GM19239 (cell line): ENCODE measurements at places on chromosomes 2 and 18.
A peak's percentile ranks its signal among the peaks of the same experiment; 100 is the strongest.

DNA sequence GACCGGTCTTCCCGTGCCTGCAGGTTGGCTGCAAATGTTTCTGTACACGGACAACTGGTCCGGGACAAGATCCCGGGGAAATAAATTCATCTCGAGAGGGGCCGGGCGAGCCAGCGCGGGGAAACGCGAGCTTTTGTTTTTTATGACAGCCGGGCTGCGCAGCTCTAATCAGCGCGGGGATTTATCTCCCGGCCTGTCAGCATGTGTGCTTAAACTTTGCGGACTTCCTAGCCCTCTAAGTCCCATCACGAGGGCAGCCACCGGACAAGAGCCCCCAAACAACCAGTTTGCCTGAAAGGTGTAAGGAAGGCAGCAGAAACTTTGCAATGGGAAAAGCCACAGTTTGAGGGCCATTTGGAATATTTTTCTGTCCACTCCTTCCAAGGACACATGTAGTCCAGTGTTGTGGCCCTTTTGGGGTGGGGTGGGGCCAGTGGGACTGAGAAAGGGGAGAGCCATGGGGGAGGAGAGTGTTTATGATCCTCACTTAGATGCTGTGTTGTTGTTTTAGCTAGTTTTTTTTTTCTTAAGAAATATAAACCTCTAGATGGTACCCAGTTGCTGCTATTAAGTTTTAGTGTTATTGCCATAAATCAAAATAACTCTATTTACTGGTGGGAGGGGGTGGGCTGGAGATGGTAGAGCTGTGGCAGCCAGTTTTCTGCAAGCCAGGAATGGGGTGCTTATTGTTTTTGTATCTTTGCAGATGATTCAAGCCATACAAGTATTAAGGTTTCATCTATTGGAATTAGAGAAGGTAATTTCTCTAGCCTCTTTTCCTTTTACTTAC is 6.0 kb downstream of the MEIS1 start:
- no peak for DNase-seq

DNA sequence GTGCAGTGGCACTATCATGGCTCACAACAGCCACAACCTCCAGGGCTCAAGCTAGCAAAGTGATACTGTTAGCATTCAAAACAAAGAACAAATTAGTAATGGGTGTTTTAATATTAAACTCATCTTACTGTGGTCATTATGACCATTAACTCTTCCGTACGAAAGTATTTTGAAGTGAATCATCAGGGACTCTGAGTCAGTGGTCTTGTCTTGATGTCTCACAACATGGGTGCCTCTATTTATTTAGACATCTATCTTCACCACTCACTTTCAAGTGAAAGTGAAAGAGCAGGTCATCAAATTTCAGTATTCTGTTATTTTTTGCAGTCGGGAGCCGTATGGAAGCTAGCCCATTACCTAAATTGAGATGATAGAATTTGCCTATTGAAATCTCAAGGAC is 1118.2 kb downstream of the DPP10 start:
- DNase-seq, result no peak

GRCh38 chr2:43774617-43775016 is 778 bp downstream of the DYNC2LI1 start:
- DNase-seq, result no peak

DNA sequence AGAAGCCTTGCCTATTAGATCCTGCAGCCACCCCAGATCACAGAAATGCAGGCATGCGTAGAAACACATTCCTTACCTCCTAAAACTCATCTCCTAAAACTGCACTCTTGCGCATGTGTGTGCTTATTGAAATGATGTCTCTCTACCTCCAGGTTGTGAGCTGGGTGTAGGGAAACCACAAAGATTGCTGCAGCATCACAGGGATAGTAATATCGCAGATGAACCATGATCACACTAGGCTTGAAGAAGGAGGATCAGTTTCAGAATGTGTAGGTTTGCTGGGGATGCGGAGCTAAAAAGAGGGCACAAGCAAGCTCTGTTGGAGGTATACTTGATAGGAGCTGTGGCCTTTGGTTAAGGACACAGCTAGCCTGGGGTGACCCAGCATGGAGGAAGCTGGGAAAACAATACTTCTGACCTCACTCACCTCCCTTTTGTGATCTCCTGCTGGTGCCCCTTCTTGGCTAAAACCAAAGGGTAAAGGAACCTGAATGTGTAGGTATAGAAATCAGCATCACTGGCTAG is 118.8 kb downstream of the SETBP1 start:
- DNase-seq, result no peak

- no peak for DNase-seq
These were observed 294.3 kb upstream of the SLC8A1 start for GRCh38 chr2:40746191-40746590.

DNA sequence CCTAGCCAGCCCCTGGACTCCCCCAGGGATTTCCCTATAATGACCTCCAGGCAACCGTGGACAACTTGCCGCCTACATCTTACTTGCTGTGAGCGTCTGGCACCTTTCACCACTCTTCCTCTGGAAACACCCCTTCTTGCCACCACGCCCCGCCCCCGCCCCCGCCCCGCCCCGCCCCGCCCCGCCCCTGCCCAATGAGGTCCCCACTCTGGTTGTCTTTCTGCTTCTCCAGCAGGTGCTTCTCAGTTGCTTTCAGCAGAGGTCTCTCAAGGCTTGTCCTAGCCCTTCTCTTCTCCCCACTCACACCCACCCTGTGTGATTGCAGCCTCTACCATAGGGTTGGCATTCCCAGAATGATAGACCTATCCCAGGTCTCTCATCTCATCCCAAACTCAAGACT is 214.5 kb downstream of the EN1 start:
- no peak for DNase-seq

DNA sequence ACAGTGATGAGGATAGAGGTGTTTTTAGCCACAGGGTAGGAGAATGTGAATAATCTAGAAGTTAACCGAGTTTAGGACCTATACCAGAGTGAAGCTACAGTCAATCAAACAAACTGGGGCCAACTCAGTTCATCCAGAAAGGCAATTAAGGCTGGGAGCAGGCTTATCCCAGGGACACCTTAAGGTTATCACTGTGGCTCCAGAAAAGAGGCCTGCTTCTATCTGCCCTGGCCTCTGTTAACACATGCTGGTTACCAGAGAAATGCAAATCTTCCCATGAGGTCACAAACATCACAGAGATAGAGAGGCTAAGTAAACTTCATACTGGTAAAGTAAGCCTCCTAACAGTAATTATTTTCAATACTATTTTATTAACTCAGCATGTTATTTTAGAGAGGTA is 93.2 kb upstream of the GRB14 start:
- no peak for DNase-seq

DNA sequence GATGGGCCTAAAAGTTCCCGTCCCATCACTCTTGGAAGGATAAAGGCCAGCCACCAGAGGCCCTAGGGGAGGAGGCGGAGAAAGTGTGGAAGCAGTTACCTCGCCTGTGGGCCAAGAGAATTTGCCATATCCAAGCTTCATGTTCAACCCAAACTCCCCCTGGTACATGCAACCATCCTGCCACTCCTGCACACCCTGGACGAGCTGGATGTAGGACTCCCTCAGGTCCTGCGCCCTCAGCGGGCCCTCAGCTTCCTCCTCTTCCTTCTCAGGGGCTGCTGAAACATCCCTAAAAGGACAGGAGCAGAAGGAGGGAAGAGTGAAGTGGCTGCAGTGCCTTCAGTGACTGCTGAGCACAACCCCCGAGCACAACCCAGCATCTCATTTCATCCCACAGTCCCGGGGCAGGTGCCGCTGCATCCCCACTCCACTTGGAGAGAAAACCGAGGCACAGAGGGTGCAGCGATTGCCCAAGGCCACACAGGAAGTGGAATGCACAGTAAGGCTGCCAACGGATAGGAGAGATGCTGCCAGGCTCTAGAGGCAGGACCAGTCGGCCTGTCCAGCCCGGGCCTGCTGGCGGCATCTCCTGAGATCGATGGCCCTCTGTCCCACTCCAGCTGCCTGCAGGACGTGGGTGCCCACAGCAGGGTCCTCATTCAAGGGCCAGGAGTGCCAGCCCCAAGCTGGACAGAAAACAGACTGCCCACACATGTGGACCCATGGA is 2.9 kb downstream of the ANKMY1 start:
- DNase-seq, result no peak

DNA sequence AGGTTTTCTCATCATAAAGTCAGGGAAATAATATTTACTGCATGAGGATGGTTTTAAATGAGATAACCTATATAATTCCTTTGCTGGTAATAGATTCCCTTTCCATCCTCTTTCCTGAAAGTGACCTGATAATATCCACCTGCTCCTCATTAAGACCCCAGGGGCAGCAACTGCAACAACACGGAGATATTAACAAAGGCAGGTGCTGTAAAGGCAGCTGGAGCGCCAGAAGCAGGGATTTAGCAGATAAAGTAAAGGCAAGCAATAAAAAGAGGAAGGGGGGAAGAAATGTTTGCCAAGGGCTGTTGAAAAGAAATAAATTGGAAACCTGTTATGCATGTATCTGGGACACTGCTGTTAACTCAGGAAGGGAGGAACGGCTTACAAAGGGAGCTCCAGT is 472.6 kb upstream of the KLHL29 start:
- no peak for DNase-seq

- no peak for DNase-seq
These were observed 75.1 kb downstream of the ACOXL start for GRCh38 chr2:110807522-110807921.

- DNase-seq, result no peak
These were observed 726.5 kb upstream of the PKDCC start for GRCh38 chr2:41321351-41321750.

DNA sequence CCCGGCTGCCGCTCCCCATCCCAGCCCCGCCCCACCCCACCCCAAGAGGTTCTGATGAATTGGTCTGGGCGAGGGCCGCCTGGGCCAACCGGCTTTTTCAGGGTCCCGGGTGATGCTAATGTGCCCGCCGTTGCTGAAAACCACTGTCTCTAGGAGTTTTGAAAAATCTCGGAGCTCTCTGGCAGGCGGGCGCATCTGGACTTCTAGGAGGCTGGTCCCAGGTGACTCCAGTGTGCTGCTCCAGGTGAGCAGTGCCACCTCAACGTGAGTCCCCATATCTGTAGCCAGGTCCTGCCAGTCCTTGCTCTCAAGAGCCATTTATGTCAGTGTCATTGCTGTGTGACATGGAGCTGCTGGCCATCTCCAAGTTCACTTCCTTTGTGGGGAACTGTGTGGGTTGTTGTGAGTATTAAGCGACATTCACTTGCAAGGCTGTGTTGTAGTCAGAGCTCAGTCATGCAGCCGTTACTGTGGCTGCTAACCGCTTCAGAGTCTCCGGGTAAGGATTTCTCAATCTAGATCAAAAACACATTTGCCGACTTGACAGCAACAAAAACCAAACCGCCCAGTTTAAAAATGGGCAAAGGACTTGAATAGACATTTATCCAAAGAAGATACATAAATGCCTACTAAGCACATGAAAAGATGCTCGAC is at the start of gene RFX8:
RFX8 (minus strand) TSS at position 382 of the 654 bp plus-strand sequence. CDS start 8,264 bp downstream, outside the sequence.
- no peak for DNase-seq

- DNase-seq, result no peak
These were observed 52.2 kb downstream of the FAM178B start for GRCh38 chr2:96934182-96934495.

- no peak for DNase-seq
These were observed 13.6 kb upstream of the TEX51 start for GRCh38 chr2:126884861-126885750.

DNA sequence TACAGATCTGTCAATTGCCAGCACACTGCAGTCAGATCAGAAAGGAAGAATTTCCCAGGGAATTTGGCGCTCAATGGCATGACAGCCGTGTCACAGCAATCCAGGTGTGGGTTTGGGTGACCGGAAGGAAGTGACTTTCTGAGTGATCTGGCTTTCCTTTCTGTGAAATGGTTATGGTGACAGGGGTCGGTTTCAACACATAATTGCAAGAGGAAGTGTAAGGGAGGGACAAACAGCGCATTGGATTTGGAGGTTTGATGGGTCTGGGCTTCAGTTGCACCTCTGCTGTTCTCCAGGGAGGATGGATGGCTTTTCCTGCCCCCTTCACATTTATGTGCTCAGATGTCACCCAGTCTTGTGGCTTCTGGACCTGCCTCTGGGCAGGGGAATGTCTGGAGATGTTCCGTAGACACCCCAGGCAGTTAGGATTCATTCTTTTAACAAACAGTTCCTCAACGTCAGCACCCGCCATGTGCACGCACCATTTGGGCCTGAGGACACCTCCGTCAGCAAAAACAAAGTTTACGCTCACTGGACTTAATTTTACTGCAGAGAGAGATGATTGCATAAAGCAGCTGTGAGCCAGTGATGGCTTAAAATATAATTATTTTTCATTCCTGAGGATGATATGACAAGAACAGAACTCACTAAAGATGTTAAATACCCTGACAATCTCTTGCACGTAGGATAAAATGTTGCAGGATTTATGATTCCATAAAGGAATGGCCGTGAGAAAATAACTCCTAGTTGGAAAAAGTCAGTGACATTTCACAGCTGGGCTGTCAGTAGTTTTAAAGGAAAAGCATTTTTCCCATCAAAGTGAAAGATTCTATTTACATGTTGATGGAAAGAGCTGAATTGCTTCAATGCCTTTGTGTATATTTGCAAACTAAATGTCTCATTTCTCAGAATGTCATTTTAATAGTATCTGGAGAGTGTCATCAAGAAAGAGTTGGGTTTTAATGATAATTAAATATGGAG is 36.9 kb downstream of the MBP start:
- no peak for DNase-seq

DNA sequence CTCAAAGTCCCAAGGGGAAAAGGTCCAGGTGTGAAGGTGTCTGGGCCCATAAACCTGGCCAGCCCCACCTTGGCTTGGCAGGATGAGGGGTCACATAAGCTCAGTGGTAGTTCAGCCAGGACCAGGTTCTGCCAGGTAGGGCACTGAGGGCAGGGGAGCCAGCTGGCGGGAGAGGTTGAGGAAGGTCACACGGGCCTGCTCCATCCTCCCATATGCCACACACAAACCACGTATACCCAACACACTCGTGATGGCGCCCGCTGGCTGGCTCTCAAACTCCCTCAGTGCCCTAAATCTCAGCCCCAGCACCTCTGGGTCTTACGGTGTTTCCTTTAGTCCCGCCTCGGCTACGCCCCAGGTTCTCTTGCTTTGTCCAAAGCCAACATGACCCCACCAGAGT is 160.5 kb downstream of the ZFP36L2 start:
- DNase-seq, result no peak

GRCh38 chr2:163132850-163133249 is 294.3 kb upstream of the KCNH7 start:
- no peak for DNase-seq

GRCh38 chr2:71923887-71924533 is 223.7 kb downstream of the CYP26B1 start:
- peak; percentile 44 for DNase-seq

- DNase-seq, result no peak
These were observed 6.5 kb downstream of the MOGAT1 start for GRCh38 chr2:222677981-222678380.

GRCh38 chr2:188326669-188327301 is 35.1 kb downstream of the GULP1 start:
- no peak for DNase-seq

- no peak for DNase-seq
These were observed 157.4 kb upstream of the RGPD4 start for GRCh38 chr2:107669335-107669734.

- DNase-seq, result no peak
These were observed 158.0 kb downstream of the CSRNP3 start for GRCh38 chr2:165627470-165627869.
